ENCODE measurements at places on chromosomes 7 and 10. TPM values are rescaled to one million over a fixed set of nuclear protein-coding genes. Genes with fewer than 3 reads are reported as not detected.

The FAM24B gene
- polyA plus RNA-seq, result 6.9 TPM

The TIAL1 gene
- 188 TPM for polyA plus RNA-seq

GRCh38 chr7:151109094-151110048 is 23.1 kb downstream of the AGAP3 start:
- no peak for DNase-seq

GRCh38 chr10:42454313-42454712 is 184.1 kb downstream of the ZNF33B start:
- no peak for DNase-seq

DNA sequence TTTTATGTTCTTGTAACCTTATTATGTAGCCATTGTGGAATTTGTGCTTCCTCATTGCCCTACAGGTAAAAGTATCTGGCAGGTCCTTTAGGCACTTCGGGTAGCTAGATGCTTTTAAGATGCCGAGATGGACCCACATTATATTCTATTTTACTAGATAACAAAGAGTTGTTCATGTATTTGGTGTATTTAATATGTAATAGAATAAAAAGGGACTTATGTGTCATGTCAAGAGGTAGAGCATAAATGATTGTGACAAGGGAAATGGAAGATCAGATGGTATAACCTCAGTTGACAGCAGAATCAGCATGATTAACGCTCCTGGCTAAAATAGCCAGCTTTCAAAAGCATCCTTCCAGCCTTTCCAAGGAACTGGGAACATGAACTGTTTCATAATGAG is 50.6 kb downstream of the NPY start:
- no peak for DNase-seq

DNA sequence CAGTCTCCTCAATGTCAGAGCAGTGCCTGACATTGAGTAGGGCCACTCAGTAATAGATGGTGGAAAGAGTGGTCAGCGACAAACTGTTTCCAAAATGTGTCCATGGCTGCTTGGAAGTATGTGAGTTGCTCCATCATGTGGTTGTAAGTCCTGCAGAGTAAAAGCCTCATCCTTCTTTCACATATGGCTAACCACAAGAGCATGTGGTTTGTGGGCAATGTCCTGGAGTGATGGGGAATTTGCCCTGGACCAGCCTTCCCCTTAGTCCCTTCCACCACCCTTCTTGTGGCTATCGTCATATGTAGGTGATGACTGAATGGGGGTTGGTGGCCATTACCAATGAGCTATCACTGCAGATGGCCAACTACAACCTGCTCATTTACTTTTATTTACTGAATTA is 33.0 kb upstream of the PLXNA4 start:
- DNase-seq, result no peak

DNA sequence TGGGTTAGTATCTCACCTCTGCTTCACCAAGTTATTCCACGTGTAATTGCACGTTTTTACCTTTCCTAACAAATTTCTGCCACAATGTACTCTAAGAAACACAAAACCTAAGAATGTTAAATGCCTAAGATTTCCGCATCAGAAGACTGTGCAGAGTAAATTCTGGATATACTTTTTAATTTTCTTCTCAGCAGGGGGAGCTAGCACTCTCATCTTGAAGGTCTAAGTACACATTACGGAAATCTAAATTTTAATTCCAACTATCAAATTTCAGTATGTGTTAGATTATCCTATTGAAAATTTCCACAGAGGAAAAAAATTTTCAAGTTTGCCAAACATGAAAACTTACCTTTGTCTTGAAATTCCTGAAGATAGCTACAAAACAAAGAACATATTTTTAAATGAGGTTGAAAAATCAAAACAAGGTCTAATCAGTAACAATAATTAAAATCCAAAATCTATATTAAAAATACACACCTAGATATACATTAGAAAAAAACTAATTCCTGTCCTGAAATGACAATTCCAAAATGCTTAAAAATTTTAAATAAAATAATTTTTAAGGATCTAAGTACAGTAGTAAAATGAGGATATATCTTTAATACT is 10.5 kb downstream of the SKAP2 start:
- no peak for DNase-seq
